Sciatic nerve (tissue), 2 donors: ENCODE measurements at places on chromosomes 11 and 22. TPM values are rescaled to one million over a fixed set of nuclear protein-coding genes. Genes with fewer than 3 reads are reported as not detected.
A peak's percentile ranks its signal among the peaks of the same experiment; 100 is the strongest.

DNA sequence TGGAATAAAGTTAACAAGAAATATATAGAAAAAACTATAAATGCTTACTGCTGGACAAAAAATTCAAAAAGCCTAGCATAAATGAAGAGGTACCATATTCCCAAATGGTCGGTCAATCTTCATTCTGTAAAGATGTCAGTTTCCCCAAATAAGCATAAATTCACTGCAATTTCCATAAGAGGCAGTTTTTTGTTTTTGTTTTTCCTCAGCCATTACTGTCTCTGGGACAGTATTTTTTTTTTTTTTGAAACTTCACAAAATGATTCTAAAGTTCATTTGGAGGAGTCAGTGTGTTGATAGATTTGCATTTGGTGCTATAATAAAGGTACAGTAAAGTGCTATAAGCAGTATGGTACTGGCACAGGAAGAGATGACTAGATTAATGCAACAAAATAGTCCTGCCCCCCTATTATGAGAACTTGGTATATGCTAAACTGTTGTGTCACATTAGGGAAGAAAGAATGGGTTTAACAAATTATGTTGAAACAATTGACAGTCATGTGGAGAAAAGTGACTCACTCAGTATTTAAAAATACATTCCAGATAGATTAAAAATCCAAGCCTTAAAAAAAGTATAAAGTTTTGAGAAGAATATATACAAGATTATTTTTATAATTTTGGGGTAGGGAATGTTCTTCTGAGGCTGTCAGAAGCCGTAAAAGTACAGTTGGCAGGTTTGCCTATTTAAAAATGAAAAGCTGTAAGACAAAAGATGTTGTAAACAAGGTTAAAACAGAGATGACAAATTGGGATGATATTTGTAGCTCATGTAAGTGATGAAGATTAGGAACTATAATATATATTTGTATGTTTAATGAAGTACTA lies 2.6 kb upstream of the FTH1 start:
- no peak for DNase-seq

DNA sequence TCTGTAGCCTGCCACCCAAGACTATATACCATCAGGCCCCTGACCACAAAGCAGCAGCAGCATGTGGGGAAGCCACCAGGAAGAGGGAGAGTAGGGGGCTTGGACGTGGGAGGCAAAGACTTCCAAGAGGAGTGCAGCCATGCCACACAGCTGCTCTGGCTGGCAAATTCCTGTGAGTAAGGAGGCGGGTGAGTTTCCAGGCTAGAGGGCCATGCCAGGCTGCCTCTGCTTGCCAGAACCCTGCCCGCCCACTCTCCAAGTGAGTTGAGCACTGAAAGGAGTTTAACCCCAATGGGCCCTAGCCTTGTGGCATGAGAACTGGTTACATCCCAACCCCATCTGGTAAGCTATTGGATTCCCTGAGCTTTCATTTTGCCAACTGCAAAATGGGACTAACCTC lies 4.7 kb upstream of the DGAT2 start:
- no peak for DNase-seq

TRIM51 gene
- total RNA-seq = not detected

SOX6 gene
- 53.7 TPM for total RNA-seq

CTSW gene
- total RNA-seq = 2.5 TPM

DNA sequence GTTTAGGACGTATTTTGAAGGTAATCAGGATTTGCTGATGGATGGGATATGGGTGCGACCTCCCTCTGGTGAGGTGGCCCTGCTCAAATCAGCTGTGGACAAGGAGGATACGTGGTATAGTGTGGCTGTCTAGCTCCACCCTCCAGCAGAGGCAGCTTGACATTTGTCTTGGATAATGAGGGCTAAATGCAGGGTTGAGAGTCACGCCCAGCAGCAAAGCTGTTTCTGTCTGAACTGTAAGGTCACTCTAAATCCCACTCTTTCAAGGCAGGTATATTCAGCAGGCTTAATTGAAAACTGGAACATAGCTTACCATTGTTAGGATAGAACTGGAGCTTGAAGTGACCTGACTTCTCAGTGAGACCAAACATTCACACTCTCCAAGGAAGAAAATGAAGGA lies 98.7 kb downstream of the SWAP70 start:
- no peak for DNase-seq

GRCh38 chr11:1888347-1888753 lies 3.3 kb downstream of the PRR33 start:
- peak; percentile 53 for DNase-seq

GRCh38 chr22:26174280-26174679 lies 5.0 kb downstream of the SEZ6L start:
- DNase-seq = no peak

GRCh38 chr22:45317551-45318167 lies 7.9 kb downstream of the FAM118A start:
- DNase-seq = peak; percentile 68

APOBEC3A gene
- 9.3 TPM for total RNA-seq

IGLL1 gene
- total RNA-seq = not detected

GRCh38 chr11:83282084-83282716 lies 4.0 kb downstream of the CCDC90B start:
- no peak for DNase-seq

PHF21B gene
- 1.6 TPM for total RNA-seq

DNA sequence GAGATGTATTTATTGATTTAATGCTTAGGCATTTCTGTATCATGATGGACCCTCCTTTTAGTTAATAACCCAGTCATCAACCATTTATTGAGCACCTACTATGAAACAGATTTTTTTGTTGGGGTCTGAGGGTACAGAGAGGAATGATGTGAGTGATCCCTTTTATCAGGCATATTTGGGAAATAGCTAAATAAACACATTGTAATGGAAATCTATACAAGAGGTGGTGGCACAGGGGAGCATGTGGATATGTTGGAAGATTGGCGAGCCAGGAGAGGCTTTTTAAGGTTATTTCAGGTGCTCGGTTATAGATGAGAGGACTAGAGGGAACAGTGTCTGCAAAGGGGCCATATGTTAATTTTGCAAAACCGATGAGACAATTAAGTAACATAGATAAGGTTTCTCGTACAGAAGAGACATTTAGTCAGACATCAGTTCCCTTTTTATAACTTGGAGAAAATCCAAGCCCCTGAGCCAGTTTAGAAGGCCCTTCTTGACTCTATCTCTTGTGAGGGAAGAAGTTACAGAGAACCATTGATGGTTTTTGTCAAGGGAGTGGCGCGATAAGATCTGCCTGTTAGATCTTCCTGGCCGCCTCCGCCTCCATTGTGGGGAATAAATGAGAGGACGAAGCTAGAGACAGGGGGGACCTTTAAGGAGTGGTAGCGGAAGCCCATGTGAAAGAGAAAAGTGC lies 2.0 kb downstream of the ATXN10 start:
- DNase-seq = no peak

GRCh38 chr22:29032014-29032475 lies 29.6 kb downstream of the C22orf31 start:
- DNase-seq = no peak

- no peak for DNase-seq
Observed at GRCh38 chr11:6418557-6419008, 311 bp downstream of the APBB1 start.

GAS2L1 gene
- total RNA-seq = 31.8 TPM

- peak; percentile 79 for DNase-seq
Observed at GRCh38 chr11:63945477-63946163, 6.8 kb downstream of the NAA40 start.

OR52H1 gene
- total RNA-seq = 0.89 TPM

- no peak for DNase-seq
Observed at GRCh38 chr11:131537748-131538147, 167.3 kb downstream of the NTM start.

- no peak for DNase-seq
Observed at GRCh38 chr11:83845797-83846196, 559.6 kb upstream of the CCDC90B start.

- peak; percentile 83 for DNase-seq
Observed at GRCh38 chr11:2700415-2701211, 819 bp upstream of the KCNQ1OT1 start.

B4GALNT4 gene
- 32.2 TPM for total RNA-seq

DNA sequence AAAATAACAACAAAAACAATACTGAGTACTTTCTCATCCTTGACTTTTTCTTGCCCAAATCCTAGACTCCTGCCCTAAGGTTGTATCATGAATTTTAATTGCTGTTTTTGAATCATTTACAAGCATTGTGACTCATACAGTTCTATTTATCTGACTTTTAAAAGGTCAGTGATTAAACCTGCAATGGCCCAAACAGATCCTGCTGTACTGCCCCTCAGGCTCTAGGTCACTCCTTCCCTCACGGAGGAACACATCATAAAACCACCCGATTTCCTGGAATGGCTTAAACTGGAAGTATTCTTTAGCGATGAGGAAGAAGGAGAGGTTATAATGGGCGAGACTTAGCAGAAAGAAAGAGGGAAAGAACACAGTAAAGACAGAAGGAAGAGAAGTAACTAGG lies 12.3 kb downstream of the ARFGAP3 start:
- DNase-seq = no peak

- no peak for DNase-seq
Observed at GRCh38 chr11:85475660-85476517, 151.3 kb downstream of the DLG2 start.

VPREB1 gene
- not detected for total RNA-seq

GRCh38 chr11:79375818-79376550 lies 64.8 kb downstream of the TENM4 start:
- DNase-seq = no peak

DNA sequence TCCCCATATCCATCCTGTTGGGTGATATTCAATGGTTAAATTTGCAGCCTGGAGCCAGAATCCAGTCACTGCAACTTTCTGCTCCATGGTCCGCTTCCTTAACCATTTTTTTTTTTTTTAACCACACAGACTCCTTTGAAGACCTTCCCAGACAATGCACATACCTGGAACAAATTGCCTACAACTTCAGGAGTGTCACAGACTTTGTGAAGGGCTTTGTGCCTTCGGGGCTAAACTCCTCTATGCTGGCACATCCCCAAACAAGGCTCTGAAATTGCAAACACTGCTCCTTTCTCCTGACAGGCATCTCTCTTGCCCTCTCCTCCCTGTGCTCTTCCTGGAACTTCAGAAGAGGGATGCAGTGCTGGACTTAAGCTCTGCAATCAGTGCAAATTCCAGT lies 40.6 kb downstream of the TENM4 start:
- DNase-seq = no peak

CFAP300 gene
- total RNA-seq = 4.8 TPM

GRCh38 chr11:101061606-101062005 lies 68.0 kb downstream of the PGR start:
- DNase-seq = no peak

DNA sequence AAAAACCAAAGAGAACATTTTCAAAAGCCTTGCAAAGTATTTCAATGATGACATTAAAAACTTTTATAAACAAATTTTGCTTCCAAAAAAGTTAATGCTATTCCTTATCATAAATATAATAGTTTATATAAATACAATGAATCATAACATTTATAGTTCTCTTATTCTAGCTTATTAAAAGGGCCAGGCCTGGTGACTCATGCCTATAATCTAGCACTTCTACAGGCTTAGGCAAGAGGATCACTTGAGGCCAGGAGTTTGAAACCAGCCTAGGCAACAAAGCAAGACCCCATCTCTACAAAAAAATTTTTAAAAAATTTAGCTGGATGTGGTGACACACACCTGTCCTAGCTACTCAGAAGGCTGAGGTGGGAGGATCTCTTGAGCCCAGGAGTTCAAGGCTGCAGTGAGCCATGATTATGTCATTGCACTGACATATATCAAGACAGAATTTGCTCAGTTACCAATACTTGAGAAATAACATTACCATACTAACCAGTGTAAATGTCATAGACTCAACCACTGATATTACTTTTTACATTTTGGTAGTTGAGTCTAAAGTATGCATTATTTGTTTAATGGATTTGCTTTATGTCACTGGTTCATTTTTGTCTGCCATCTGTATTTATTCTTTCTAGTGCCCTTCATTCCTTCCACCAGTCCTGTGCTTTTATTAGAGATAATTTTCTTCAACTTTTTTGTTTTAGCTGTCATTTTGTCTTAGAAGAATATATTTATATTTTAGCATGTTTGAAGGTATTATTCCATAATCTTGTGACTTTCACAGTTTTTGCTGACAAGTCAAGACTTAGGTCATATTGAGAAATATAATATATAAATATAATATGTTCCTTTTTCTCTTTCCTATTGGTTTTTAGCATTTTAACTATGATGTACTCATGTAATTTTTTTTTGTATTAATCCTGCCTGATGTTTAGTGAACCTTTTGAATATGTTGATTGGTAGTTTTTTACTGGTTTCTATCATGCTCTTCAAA lies 56.2 kb downstream of the CYP2R1 start:
- DNase-seq = no peak

- DNase-seq = no peak
Observed at GRCh38 chr11:16252373-16252772, 104.0 kb downstream of the SOX6 start.

GRCh38 chr11:117696540-117696939 lies 100.5 kb downstream of the DSCAML1 start:
- no peak for DNase-seq

GRCh38 chr11:65927904-65928397 lies 8.7 kb downstream of the DRAP1 start:
- no peak for DNase-seq

GRCh38 chr22:50004918-50005317 lies 7.6 kb downstream of the IL17REL start:
- DNase-seq = no peak

MRE11 gene
- total RNA-seq = 30.7 TPM

SIPA1 gene
- 86.9 TPM for total RNA-seq

WNT11 gene
- 11.6 TPM for total RNA-seq

DNA sequence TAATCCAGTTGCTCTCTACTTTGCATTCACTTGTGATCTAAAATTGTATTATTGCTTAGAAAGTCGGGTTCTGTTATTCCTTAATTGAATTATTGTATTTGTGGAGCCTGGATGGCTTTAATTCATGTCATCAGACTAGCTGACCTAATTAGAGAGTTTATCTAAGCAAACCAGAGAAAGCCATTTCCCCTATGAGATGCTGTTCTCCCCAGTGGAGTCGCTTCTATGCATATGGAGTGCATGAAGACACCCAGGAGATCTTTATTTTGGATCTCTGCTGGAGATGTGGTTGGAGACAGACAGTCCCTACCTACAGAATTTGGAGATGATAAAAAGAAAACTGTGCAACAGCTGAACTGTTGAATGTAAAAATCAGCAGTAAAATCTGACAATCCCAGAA lies 45.2 kb upstream of the MYO18B start:
- no peak for DNase-seq

NEFH gene
- total RNA-seq = 1.4 TPM

IRAG1 gene
- total RNA-seq = 9.6 TPM

RBMXL2 gene
- total RNA-seq = 0.22 TPM
